Amniotic epithelial cell (primary cell): ENCODE measurements at places on chromosomes 1 and 21.

DNA sequence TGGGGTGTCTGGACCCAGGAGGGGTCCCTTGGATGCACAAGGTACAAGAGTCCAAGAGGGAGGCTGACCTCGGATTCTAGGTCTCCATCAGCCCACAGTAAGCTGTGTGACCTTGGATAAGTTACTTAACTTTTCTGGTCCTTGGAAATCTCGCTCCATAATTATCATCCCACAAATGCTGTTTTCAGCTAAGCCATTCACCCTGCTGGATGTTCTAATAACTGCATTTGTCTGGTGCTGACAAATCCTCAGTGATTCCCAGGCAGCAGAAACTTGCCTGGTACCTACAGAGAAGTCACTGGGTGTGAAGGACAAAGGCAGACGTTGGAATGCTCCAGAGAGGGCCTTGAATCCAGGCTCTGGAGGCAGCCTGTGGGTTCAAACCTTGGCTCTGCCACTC lies 89.7 kb downstream of the IGSF21 start:
- DNase-seq: no peak

DNA sequence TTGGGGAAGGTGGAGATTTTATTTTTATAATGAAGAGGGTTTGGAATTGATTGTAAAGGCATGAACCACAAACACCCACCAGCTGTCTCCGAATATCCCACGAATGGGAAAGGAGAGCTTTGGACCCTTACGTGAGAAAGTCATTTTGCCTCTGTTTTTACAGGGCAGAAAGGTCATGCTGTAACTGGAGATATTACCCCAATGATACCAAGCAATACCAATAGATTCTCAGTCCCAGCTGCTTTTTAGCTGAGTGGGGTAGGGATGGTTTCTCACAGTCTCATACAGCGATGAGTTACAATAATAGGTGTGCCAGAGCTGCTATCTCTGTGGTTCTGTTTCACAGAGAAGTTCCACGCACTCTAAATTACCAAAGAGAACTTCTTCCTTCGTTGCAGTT lies 8.8 kb upstream of the F3 start:
- no peak for DNase-seq

DNA sequence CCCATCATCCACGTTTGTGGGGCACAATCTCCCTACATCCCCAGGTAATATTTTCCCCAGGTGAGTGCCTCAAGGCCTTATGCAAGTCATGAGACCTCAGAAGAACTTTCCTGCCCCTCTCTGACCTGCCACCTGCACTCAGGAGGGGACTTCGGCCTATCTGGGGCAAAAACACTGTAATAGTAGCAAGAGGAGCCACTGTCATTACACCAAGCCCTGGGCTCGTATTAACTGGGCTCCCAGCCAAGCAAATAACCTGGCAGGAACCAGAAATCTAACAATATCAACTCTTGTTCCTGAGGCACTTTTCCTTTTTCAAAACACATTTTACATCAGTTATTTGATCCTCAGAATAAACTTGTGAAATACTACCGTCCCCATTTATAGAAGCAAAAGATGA lies 30.9 kb downstream of the LAMB3 start:
- DNase-seq: no peak

- no peak for DNase-seq
Measured at GRCh38 chr21:16241016-16241415, 511.2 kb downstream of the USP25 start.

DNA sequence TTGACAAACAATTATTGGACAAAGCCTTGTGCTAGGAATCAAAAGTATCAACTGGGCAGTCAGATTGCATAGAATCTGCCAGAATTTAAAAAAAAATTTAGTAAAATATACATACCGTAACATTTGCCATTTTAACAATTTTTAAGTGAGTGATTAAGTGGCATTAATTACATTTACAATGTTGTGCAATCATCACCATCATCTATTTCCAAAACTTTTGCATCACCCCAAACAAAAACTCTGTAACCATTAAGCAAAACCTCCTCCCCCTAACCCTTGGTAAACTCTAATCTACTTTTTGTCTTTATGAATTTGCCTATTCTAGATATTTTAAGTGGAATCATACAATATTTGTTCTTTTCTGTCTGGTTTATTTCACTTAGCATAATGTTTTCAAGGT lies 182.8 kb downstream of the LMO4 start:
- DNase-seq: no peak

DNA sequence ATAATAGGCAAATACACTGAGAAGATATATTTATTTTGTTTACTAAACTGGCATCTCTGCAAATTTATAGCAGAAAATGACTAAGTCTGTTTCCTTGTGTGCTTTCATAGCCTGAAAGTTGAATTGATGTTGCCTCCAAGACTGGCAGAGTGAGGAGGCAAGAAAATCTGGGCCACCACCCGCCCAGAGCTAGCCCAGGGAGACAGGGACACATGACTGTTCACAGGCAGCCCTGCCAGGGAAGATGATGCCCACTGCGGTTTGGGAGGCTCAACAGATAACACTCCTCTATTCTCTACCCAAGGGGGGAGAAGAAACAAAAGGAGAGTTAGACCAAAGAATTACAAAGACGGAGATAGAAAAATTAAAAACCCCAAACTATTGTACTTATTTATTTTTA lies 37.1 kb downstream of the OPTC start:
- DNase-seq: no peak

DNA sequence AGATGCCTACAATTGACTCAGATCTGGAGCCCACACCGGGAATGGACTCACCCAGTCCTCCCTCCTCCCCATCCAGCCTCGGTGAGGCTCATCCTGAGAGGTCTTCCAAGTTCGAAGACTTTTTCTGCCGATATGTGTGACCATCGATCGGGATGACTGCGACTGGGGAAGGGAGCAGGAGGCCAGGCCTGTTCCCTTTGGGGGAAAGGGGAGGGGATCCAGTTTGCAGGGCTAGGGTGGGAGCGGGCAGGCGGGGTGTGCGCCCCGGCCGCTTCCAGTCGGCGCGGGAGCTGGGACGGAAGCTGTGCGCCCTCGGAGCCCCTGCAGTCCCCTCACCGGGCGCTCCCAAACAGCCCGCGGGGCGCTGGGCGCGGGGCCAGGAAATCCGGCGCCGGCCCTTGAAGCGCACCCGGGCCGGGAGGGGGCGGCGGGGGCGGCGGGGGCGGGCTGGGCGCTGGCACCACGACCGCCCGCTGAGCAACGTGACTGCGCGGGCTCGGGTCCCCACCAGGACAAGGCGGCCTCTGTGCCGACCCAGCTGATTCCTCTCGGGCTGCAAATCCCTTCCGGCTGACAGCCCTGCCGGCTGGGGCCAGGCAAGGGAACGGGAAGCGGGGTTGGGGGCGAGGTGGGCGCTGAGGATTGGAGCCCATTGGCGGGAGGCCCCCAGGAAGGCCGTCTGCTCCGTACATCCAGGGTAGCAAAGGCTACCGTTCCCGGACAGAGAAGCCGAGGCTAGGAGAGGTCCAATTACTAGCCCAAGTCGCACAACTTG lies 103.9 kb downstream of the EBNA1BP2 start:
- DNase-seq: no peak

- no peak for DNase-seq
Measured at GRCh38 chr1:6353955-6354658, 39.5 kb downstream of the ACOT7 start.

- DNase-seq: peak; percentile 96
Measured at GRCh38 chr1:94036730-94037129, 84.2 kb downstream of the ABCA4 start.
